ENCODE measurements at places on chromosomes 3 and 15.

- no peak for DNase-seq
Measured at GRCh38 chr3:5231487-5231886, 44.0 kb downstream of the EDEM1 start.

DNA sequence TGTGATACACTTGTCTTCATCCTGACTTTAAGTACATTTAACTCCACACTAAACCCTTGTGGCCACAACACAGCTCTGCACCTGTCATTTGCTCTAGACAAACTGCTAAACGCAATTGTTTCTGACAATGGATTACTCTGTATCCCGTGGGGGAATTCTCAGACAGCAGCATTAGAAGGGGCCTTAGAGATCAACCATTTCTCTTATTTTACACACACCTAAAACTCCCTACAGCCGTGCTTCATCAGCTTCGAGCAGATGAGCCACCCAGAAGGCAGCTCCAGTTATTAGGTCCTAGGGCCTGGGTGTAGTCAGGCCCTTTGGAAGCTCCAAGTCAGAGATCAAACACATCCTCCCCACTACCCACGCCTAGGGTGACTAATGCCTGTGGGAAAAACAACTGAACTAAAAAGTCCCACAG is 1.3 kb upstream of the IL12A start:
- DNase-seq: no peak

GRCh38 chr3:193594946-193595689 is 2.1 kb downstream of the OPA1 start:
- DNase-seq: no peak

DNA sequence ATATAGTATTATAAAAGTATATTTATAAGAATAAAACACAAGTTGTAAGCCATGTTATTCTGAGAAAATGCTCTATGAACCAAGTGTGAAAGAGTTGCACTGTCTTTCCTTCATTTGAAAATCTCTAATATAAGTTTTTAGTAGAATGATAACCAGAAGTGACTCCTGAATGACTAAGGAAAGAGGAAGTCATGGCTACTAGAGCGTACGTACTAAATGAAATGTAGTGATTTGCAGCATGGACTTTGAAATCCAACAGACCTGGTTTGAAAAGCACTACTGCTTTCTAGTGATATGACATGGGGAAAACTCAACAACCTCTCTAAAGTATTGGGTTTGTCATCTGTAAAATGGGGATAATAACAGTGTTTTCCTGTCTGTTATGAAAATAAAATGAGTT is 10.3 kb upstream of the DNAJC13 start:
- DNase-seq: no peak

DNA sequence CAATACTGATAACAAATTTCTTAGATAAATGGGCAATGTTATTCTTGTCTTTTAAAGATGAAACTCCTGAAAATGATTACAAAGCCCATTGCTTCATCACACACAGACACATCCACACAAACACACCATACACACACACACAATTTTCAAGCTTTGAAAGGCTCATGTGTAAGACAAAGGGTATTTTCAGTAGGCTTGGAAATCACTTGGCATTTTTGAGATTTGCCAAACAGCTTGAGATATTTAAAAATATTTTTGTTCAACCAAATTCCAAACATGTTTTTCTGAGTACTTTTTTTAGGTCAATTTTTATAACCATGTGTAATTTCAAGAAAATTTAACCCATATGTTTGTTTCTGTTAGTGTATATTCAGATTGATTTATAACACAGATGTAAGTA is 283.7 kb downstream of the ROBO2 start:
- no peak for DNase-seq

DNA sequence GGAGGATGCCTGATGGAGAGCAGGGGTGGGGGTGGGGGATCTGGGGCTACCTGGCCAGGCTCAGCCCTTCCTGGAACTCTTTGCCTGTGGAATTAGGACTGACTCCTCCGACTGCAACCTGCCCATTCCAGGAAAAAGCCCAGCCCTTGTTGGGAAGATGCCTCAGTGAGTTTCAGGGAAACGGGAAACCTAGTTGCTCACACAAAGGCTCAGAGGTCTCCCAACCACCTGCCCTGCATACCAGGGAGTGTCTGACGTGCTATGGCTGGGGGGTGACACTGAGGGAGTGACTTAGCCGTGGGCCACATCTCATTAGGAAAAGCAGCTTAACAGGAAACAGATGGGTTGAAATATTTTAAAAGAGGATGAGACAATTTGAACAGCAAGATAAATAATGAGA is 27.9 kb downstream of the CYP8B1 start:
- DNase-seq: no peak

GRCh38 chr3:170766823-170767575 is 103.0 kb downstream of the RPL22L1 start:
- DNase-seq: no peak

DNA sequence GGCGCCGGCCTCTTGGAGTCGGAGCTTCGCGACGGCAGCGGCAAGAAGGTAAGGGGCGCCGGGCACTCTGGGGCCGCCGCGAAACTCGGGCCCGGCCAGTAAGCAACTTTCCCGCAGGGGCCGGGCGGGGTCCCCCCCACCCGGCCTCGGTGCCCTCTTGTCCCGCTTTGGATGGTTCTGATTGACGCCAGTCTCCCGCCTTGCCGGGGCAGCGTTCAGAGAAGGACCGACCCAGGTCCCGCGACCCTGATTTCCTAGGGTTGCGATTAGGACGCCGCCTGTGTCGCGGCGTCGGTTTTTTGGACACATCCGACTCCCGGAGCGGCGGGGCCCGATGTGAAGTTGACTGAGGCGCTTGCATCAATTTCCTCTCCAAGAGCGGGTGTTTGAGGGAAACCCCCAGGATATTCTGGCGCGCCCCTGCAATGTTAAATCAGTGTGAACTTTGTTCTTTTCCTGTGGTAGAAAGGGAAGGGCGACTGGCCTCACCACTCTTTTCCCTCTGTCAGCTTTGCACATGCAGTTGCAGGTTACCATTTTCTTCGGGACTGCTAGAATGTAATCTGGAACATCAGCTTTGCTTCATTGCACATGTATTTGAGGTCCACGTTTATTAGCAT is 755 bp downstream of the PDE8A start:
- DNase-seq: no peak

GRCh38 chr3:123652342-123652984 is 67.6 kb upstream of the HACD2 start:
- peak; percentile 87 for DNase-seq

- no peak for DNase-seq
Measured at GRCh38 chr3:87006844-87007439, 16.0 kb upstream of the VGLL3 start.

DNA sequence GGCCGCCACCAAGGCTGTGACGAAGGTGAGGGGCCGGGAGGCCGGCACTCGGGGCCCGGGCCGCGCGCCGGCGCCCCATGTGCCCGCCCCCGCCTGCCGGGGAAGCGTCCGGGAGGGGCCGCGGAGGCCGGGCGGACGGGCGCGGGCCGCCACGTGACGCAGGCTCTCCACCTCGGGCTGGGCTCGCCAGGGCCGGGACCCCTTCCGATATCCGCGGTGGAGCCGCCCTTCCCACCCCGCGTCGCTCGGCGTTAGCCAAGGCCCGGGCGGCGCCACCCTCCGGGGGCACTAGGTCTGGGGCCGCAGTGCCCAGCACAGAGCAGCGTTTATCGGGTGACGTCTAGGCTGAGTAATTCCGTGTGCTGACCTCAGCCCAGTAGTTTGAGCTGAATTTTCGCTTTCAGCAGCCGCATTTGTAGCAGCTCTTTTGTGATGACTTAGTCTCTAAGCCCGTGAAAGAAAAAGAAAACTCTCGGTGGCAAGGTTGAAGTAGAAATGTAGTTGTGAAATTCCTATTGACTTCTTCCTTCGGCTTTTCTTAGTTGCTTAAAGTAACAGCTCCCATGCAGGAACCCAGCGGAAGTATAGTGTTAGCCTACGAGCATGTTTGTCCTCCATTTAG is 885 bp downstream of the CDV3 start:
- peak; percentile 51 for DNase-seq

GRCh38 chr15:64865126-64865997 is 23.6 kb downstream of the PLEKHO2 start:
- DNase-seq: no peak

GRCh38 chr3:48130321-48130904 is 57.8 kb downstream of the CDC25A start:
- DNase-seq: no peak

DNA sequence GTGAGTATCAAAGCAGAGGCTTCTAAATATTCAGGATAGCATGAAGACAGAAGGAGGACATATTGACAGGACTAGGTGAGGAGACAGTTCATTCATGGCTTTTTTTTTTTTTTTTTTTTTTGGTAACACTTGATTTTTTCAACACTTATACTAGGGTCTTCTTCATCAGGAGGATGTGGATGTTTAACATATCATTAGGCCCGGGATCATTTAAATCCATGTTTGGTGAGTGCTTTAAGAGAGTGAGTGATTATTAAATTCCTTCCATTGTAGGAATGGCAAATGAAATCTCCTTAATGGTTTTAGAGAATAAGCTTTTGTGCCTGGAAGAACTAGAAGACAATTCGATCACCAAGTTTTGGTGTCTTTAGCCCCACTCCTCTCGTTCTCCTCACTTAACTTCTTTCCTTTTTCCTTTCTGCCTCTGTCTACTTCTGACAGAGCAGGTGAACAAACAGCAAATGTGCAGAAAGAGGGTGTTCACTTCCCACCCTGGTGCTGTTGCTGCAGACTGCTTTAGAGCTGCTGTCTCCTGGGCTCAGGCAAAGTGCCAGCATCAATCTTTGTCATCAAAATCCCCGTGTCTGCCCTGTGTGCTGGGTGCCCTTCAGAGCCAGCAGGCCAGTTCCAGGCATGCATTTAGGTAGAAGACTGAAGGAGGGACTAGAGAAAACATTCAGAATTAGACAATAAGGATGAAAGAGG is 35.6 kb upstream of the RAB11A start:
- DNase-seq: no peak

- no peak for DNase-seq
Measured at GRCh38 chr3:13501056-13501455, 20.9 kb downstream of the HDAC11 start.

Data from neural crest cell (in vitro differentiated cells).